ENCODE measurements at places on chromosomes 7 and 10. TPM values are rescaled to one million over a fixed set of nuclear protein-coding genes. Genes with fewer than 3 reads are reported as not detected.

GRCh38 chr10:112753961-112754411, 196.1 kb upstream of the TCF7L2 start:
- H3K36me3 ChIP-seq = no peaks in the 10 kb centered on the region
- DNase-seq = no peak
- H3K27ac ChIP-seq = no peak overlapping the region
- H3K4me3 ChIP-seq = no peak overlapping the region
- no peaks in the 10 kb centered on the region for H3K4me1 ChIP-seq
- no peaks in the 10 kb centered on the region for H3K27me3 ChIP-seq

DNA sequence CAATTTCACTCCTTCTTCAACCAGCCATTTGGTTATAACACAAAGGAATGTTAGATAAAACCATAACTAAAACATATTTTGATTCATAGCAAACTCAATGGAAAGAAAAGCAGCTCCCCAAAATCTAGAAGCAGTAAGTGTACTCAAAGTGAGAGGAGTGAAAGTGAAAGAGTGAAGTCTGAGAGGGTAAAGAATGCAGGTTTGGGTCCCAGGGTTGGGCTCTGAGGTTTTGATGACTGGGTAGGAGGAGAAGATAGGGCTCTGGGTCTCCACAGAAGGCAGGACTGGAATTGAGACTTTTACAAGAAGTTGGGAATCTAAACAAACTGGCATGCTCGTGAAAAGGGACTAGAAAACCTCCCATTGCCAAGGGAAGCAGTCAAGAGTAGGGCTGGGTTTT, 85.4 kb upstream of the RSU1 start:
- H3K27me3 ChIP-seq = no peaks in the 10 kb centered on the region
- H3K4me1 ChIP-seq = no peaks in the 10 kb centered on the region
- no peaks in the 10 kb centered on the region for H3K36me3 ChIP-seq
- no peak overlapping the region for H3K27ac ChIP-seq
- H3K4me3 ChIP-seq = no peak overlapping the region

- no peak for DNase-seq
- no peak overlapping the region for H3K27ac ChIP-seq
- no peaks in the 10 kb centered on the region for H3K4me1 ChIP-seq
These were observed 202.2 kb downstream of the TMEM178B start for GRCh38 chr7:141276031-141276430.

- no peaks in the 10 kb centered on the region for H3K27me3 ChIP-seq
- no peak overlapping the region for H3K27ac ChIP-seq
- H3K4me1 ChIP-seq = peaks cover 61% of the 10 kb centered on the region
- H3K36me3 ChIP-seq = no peaks in the 10 kb centered on the region
- DNase-seq = no peak
These were observed 78.6 kb downstream of the TNS3 start for GRCh38 chr7:47503281-47503680.

DNA sequence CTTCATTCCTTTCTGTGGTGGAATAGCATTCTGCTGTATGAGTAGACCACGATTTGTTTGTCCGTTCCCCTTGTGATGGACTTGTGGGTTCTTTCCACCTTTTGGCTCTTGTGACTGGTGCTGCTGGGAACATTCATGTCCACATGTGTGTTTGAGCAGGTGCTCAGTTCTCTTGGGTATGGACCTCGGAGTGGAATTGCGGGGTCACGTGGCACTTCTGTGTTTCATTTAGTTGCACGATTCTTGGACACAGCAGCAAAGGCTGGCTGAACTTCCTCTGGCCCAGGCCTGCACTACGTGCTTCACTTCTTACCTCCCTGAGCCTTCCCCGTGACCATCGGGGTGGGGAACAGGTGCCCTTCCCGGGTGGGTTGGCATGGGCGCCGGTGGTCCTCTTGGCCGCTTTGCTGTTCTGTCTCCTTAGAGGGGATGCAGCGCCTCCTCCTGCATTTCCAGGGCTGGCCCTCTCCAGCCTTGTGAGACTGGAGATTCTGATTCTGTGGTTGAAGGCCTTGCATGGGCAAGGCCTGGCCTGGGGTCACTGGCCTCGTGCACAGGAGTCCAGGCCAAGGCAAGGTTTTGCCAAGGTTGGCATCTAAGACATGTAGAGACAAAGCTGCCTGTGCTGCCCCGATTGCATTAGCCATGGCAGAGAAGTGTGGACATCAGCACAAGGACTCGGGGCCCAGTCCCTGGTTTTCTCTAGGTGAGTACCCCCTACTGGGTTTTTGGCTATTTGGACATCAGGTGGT, 25.1 kb downstream of the DOCK1 start:
- peak overlapping the region; percentile 53 for H3K27ac ChIP-seq
- H3K27me3 ChIP-seq = no peaks in the 10 kb centered on the region
- H3K4me3 ChIP-seq = no peak overlapping the region
- H3K36me3 ChIP-seq = peaks cover 24% of the 10 kb centered on the region

GRCh38 chr10:19767876-19768275, 48.4 kb upstream of the PLXDC2 start:
- no peak overlapping the region for H3K4me3 ChIP-seq
- no peak for DNase-seq
- no peaks in the 10 kb centered on the region for H3K36me3 ChIP-seq
- H3K27me3 ChIP-seq = no peaks in the 10 kb centered on the region

GRCh38 chr7:27641581-27642230, 21.0 kb downstream of the HIBADH start:
- H3K4me3 ChIP-seq = no peak overlapping the region
- H3K27ac ChIP-seq = no peak overlapping the region
- peaks cover 3% of the 10 kb centered on the region for H3K4me1 ChIP-seq
- no peaks in the 10 kb centered on the region for H3K27me3 ChIP-seq
- no peaks in the 10 kb centered on the region for H3K36me3 ChIP-seq

Gene AFAP1L2
- 24.3 TPM for total RNA-seq

Gene FGL2
- total RNA-seq = 79.6 TPM

Measured in sigmoid colon (tissue), 7 donors.